ENCODE measurements at places on chromosomes 7 and 10.

- H3K4me3 ChIP-seq, result no peak overlapping the region
- DNase-seq, result no peak
- H3K36me3 ChIP-seq, result no peaks in the 10 kb centered on the region
- no peaks in the 10 kb centered on the region for H3K4me1 ChIP-seq
- H3K27ac ChIP-seq, result no peak overlapping the region
- H3K27me3 ChIP-seq, result no peaks in the 10 kb centered on the region
These were observed 7.0 kb downstream of the ANKRD1 start for GRCh38 chr10:90913774-90914420.

GRCh38 chr7:116093516-116094301 is 63.1 kb upstream of the TFEC start:
- no peak overlapping the region for H3K4me3 ChIP-seq
- no peaks in the 10 kb centered on the region for H3K4me1 ChIP-seq
- DNase-seq, result no peak
- no peaks in the 10 kb centered on the region for H3K36me3 ChIP-seq
- no peaks in the 10 kb centered on the region for H3K27me3 ChIP-seq

- H3K36me3 ChIP-seq, result no peaks in the 10 kb centered on the region
- H3K27me3 ChIP-seq, result no peaks in the 10 kb centered on the region
- peak overlapping the region; percentile 31 for H3K4me3 ChIP-seq
These were observed 178.0 kb downstream of the SRPK2 start for GRCh38 chr7:105210721-105211205.

GRCh38 chr10:1736972-1737221 is 428 bp downstream of the ADARB2 start:
- no peaks in the 10 kb centered on the region for H3K36me3 ChIP-seq
- H3K4me3 ChIP-seq, result peak overlapping the region; percentile 11
- no peaks in the 10 kb centered on the region for H3K4me1 ChIP-seq
- no peak for DNase-seq
- H3K27me3 ChIP-seq, result peaks cover 6% of the 10 kb centered on the region

DNA sequence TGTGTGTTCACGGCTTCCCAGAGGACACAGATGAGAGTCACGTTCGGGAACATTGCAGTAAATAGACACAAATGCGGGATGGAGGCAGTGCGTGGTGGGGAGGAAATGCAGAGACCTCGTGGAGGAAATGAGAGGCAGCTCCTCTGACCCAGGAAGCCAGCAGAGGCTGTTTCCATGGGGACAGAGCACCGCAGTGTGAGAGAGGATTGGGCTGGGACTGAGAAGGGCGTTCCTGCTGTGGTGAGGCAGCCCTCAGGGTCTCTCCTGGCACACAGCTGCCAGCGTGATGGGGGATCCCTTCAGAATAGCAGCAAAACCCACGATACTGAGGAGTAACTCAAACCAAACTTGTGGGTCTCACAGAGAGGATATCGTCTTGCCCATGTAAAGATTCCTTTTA is 21.7 kb upstream of the BHLHA15 start:
- H3K4me1 ChIP-seq, result peaks cover 11% of the 10 kb centered on the region
- H3K36me3 ChIP-seq, result peaks cover 26% of the 10 kb centered on the region
- H3K27me3 ChIP-seq, result no peaks in the 10 kb centered on the region
- no peak overlapping the region for H3K27ac ChIP-seq

- H3K27ac ChIP-seq, result no peak overlapping the region
- H3K4me3 ChIP-seq, result no peak overlapping the region
- H3K27me3 ChIP-seq, result no peaks in the 10 kb centered on the region
- no peak for DNase-seq
These were observed 32.7 kb downstream of the GFRA1 start for GRCh38 chr10:116240157-116240950.

GRCh38 chr7:55550010-55550663 is 22.2 kb downstream of the VOPP1 start:
- no peak for DNase-seq
- no peaks in the 10 kb centered on the region for H3K27me3 ChIP-seq
- H3K36me3 ChIP-seq, result no peaks in the 10 kb centered on the region
- H3K4me1 ChIP-seq, result peaks cover 24% of the 10 kb centered on the region
- H3K27ac ChIP-seq, result no peak overlapping the region

GRCh38 chr7:34123316-34123715 is 218.0 kb downstream of the BMPER start:
- H3K4me1 ChIP-seq, result no peaks in the 10 kb centered on the region
- no peak for DNase-seq
- H3K27me3 ChIP-seq, result no peaks in the 10 kb centered on the region
- H3K4me3 ChIP-seq, result no peak overlapping the region

DNA sequence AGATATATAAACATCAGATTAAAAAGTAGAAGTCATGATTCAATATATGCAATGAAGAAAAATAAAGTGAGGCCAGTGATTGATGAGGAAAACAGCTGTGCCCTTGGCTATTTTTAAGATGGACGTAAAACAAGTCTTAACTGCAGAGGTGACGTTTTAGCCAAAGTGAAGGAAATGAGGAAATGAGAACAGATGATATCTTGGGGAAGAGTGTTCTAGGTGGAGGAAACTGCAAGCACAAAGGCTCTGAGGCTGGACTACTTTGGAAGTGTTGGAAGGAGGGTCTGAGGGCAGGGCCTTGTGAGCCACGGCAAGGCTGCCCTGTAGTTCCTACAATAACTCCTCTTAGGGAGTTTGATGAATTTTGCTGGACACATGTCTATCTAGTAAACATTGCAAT is 140.5 kb upstream of the AKR1E2 start:
- H3K27ac ChIP-seq, result no peak overlapping the region
- H3K4me1 ChIP-seq, result no peaks in the 10 kb centered on the region
- DNase-seq, result no peak
- H3K36me3 ChIP-seq, result no peaks in the 10 kb centered on the region
- no peak overlapping the region for H3K4me3 ChIP-seq

DNA sequence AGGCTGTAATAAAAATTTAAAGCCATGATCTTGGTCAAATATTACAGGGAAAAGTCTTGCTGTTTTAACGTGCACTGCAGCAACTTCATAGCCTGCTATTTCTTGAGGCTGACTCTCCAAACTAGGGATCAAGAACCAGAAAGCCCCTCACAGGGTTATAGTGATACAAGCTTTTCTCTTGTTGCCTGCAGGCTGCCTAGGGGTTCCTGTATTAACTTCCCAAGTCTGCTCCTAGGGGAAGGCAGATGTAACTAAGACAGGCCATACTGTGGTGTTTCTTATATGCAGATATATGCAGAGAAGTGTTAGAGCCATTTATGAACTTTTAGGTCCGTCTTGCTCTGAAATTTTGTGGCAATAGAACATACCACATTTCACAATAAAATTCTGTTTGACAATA is 175.7 kb downstream of the FOXP2 start:
- H3K27ac ChIP-seq, result no peak overlapping the region
- no peaks in the 10 kb centered on the region for H3K4me1 ChIP-seq
- DNase-seq, result no peak
- no peak overlapping the region for H3K4me3 ChIP-seq
- H3K27me3 ChIP-seq, result no peaks in the 10 kb centered on the region

GRCh38 chr10:62467527-62467926 is 93.4 kb downstream of the ZNF365 start:
- no peak overlapping the region for H3K27ac ChIP-seq
- no peak overlapping the region for H3K4me3 ChIP-seq
- H3K4me1 ChIP-seq, result no peaks in the 10 kb centered on the region
- no peaks in the 10 kb centered on the region for H3K36me3 ChIP-seq
- DNase-seq, result no peak

DNA sequence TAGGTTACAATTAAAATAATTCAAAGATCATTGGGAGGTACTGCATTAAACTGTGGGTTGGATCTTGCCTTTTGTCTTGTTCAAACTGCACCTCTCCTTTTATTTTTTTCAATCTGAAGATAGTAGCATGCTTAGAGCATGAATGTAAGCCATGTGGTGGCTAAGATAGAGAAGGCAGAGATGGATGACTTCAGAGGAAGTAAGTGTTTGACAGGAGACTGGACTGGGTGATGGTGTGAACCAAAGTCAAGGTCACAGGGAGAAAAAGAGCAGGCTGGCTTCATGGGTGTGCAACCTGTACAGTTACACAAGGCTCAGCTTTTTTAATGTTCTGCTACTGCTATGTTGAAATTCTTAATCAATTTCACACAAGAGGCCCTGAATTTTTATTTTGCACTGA is 85.6 kb downstream of the ZEB1 start:
- H3K27ac ChIP-seq, result no peak overlapping the region
- H3K4me1 ChIP-seq, result peaks cover 26% of the 10 kb centered on the region
- DNase-seq, result no peak
- no peaks in the 10 kb centered on the region for H3K36me3 ChIP-seq
- no peak overlapping the region for H3K4me3 ChIP-seq
- no peaks in the 10 kb centered on the region for H3K27me3 ChIP-seq

DNA sequence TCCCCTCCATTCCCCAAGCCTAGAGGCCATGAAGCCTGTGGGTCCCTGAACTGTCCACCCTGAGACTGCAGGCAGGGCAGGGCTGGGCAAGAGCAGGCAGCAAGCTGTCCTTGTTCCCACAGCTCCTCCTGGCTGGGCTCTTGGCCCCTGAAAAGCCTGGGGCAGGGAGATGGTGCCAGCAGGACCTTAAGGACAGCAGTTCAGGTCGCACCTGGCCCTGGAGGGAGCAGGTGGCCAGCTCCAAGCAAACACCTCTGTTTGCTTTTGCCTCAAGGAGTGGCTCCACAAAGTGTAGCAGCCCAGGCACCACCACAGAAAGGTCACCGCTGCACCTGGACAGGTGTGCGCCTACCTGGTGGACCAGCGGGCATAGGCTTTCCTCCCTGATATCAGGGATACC is 5.2 kb downstream of the RET start:
- H3K36me3 ChIP-seq, result no peaks in the 10 kb centered on the region
- H3K4me1 ChIP-seq, result peaks cover 5% of the 10 kb centered on the region
- DNase-seq, result no peak

All from thoracic aorta (tissue), 2 donors.